Stimulated activated CD4-positive, alpha-beta T cell treated with anti-CD3 and anti-CD28 coated beads, TNF-alpha, amount 100 ng/mL, for 4 hours (primary cell): ENCODE measurements at places on chromosomes 3 and 15.
A peak's percentile ranks its signal among the peaks of the same experiment; 100 is the strongest.

DNA sequence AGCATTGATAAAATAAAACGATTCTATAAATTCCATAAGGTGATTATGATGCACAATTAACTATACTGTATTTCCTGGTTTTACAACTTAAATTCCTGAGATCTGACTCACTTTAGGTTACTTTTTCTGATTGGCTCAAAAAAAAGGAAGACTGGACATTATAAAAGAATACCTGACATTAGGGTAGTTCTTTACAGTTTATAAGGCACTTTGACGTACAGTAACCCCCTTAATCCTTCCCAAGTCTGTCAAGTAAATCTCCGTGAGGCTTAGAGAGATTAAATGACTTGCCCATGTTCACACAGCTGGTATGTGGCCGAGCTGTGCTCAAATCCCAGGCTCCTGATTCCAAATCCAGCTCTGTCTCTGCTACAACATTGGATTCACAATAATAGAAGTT, 1.0 kb upstream of the SLTM start:
- DNase-seq = no peak

DNA sequence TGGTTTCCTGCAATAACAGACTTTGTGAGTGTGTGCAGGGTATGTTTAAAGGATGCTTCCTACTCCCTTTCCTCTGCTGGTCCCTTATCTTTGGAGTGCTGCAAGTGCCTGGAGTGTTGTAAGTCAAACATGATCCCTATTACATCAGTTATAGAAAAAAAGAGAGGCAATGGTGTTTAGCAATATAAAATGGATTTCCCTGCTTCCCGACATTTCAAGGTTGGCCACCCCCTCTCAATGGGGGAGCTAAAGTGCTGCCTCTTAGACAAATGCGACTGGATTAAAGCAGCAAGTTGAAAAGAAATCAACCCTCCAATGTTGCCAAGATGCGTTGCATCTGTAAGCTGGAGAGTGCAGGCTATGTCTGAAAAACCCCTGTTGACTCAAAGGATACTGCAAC, 203.1 kb upstream of the WNT5A start:
- DNase-seq = no peak

DNA sequence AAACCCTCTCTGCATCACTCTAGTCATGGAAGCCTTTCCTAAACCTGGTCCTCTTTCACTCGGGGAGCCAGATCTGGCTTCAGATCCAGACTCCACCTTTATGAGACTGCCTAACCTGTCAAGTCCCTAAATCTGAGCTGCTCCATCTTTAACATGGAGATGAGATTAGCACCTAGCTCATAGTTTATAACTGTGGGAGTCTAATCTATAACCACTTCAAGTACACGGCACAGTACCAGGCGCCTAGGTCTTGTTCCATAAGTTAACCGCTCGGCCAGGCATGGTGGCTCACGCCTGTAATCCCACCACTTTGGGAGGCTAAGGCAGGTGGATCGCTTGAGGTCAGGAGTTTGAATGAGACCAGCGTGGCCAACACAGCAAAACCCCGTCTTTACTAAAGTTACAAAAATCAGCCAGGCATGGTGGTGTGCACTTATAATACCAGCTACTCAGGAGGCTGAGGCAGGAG, 30.3 kb downstream of the TPM1 start:
- DNase-seq = no peak

DNA sequence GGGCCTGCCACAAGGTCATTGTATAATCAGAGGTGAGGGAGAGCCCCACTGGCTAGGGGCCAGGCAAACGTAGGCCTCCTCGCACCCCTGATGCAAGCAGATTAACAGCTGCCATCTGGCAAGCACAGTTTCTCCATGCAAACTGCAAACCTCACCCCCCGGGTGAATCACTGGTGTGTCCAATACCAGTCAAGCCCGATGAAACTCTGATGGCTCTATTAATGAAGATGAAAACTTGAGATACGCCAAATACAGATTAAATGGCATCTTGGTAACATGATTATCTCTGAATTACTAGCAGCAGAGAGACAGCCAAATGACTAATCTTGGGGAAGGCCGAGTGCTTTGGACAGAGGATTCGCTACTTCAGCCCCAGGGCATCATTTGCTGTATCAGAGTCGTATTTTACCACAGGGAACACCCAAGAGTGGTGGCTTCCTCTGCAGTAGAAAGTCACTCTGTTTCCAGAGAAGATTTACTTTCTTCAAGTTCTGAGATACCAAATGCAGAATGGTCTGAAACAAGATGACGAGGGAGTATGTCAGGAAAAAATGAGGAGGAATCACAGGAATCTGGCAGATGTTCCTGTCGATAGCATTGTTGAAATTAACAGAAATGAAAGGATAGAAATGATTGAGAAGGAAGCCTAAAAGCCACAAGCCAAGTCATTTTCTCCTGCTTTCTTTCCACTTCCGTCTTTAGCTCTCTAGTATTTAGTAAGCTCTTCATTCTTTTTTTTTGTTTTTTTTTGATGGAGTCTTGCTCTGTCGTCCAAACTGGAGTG, 96.2 kb upstream of the NR2F2 start:
- no peak for DNase-seq

DNA sequence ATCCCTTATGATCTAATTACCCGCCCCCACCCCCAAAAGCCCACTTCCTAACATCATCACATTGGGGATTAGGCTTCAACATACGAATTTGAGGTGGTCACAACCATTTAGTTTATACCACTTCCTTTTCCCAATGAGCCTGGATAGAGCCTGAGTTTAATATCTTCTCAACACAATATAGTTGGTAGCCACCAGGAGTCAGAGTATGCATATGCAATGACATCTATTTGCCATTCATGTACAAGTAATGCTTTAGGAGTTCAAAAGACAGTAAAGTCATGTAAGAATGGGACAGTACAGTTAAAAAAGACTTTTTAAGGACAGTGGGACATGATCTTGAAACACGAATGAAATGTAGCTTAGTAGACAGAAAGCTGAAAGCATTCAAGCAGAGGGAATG, 172.4 kb downstream of the DCLK3 start:
- no peak for DNase-seq

DNA sequence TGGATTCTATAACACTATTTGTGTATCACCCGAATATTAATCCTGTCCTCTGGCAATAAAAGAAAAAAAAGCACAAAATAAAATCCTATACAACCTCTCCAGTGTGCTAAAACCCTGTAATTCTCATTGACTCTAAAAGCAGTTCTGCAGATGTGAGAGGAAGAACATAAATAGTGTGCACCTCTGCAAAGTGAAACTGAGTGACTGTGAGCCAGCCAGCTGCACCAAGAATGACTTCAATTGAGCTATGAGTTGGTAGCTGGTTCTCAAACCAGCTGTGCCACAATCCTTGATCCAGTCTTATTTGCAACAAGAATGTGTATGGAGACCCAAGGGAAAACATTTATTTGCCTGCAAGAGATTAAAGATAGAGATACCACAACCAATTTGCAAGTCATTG, 31.2 kb upstream of the COL8A1 start:
- no peak for DNase-seq

DNA sequence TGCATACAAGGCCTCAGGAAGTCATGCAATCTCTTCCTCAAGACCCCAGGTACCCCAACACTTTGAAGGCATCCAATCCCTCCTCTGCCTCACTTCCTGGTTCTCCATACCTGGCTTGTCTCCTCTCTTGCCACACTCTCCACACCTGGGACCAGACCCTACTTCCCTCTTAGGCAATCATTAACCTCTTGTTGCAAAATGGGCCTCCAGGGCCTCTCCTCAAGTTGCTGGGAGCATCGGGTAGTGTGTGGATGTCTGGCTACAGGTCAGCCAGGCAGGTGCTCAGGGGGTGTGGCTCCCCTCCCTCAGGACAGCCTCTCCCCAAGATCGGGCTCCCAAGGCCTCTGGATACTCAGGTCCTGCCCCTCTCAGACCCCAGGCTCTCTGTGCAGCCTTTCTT, 8.6 kb downstream of the PLA2G4E start:
- no peak for DNase-seq

DNA sequence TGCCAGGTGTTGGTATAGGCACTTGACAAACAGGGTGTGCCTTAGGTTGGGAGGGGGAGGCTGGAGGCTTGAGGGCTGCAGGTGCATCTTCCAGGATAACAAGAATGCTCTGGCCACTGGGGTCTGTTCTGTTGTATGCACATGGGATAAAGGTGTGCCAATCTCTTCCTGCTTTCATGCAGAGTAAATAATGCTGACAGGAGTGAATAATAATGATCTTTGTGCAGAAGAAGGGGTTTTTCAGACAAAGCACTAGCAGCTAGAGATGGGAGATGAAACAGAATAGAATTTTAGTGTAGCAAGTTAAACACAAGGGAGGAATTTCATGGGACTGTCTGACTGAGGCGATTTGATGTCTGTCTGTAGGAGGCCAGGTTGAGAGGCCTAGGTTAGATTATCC, 1.9 kb upstream of the ROPN1 start:
- DNase-seq = no peak

GRCh38 chr3:61605589-61606175, 44.3 kb downstream of the PTPRG start:
- DNase-seq = no peak

GRCh38 chr3:184791171-184791570, 20.8 kb upstream of the VPS8 start:
- DNase-seq = no peak

DNA sequence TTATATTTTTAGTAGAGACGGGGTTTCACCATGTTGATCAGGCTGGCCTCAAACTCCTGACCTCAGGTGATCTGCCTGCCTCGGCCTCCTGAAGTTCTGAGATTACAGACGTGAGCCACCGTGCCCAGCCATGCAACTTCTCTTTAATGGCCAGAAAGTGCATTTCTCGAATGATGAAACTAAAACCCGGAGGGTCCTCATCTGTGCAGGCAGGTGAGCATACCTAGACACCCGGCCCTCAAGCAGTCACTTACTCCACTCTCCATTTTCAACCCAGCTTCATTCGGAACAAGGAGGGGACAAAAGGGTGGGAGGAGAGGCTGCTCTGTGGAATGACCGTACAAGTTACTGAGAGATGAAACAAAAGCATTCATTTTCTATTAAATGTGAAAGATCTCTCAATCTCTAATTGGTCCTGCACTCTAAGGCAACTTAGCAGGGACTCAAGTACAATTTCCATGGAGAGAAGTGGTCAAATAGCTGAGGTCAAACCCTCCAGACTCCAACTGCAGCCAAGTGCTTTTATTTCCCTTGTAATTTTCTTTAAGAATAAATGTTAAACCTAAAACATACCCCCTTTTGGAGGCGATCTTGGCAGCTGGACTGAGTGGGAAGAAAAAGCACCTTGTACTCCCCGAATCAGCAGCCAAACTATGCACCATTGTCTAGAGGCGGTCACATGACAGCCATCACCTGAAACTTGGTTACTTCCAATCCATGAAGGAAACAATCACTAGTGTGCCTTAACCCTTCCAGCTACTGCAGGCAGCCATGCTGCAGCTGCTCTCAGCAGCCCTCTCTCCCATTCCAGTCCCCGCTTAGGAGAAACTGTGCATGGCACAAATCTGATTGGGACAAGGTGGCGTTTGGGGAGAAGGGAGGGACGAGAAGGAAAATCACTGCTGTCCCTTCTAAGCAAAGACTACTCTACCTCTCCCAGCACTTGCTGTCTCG, 62.2 kb downstream of the VGLL4 start:
- DNase-seq = no peak

GRCh38 chr3:141812586-141812985, 49.4 kb downstream of the GRK7 start:
- no peak for DNase-seq

DNA sequence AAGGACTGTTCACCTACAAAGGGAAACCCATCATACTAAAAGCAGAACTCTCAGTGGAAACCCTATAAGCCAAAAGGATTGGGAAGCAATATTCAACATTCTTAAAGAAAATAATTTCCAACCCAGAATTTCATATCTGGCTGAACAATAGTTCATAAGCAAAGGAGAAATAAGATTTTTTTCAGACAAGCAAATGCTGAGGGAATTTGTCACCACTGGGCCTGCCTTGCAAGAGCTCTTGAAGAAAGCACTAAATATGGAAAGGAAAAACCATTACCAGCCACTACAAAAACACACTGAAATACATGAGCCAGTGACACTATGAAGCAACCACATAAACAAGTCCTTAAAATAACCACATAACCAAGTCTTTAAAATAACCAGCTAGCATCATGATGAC, 28.9 kb upstream of the DCBLD2 start:
- DNase-seq = no peak

GRCh38 chr3:11716573-11717290, 73.0 kb upstream of the VGLL4 start:
- DNase-seq = no peak

DNA sequence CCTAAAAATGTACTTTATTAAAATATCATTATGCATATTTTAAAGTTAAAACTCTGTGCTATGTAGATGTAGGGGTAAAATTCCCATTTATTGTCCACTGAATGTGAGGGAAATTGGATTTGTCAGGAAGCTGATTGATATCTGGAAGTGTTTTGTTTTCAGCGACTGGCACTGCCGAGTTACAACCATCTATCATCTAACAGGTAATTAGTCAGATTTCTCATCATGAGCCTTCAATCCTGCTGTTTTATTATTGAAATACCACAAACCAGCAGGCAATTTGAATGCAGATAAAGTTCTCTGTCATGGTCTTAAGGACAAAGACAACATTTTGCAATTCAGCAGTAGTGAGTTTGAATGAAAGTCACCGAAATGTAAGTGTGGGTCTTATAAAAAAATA, 40.5 kb downstream of the ZIC1 start:
- no peak for DNase-seq

DNA sequence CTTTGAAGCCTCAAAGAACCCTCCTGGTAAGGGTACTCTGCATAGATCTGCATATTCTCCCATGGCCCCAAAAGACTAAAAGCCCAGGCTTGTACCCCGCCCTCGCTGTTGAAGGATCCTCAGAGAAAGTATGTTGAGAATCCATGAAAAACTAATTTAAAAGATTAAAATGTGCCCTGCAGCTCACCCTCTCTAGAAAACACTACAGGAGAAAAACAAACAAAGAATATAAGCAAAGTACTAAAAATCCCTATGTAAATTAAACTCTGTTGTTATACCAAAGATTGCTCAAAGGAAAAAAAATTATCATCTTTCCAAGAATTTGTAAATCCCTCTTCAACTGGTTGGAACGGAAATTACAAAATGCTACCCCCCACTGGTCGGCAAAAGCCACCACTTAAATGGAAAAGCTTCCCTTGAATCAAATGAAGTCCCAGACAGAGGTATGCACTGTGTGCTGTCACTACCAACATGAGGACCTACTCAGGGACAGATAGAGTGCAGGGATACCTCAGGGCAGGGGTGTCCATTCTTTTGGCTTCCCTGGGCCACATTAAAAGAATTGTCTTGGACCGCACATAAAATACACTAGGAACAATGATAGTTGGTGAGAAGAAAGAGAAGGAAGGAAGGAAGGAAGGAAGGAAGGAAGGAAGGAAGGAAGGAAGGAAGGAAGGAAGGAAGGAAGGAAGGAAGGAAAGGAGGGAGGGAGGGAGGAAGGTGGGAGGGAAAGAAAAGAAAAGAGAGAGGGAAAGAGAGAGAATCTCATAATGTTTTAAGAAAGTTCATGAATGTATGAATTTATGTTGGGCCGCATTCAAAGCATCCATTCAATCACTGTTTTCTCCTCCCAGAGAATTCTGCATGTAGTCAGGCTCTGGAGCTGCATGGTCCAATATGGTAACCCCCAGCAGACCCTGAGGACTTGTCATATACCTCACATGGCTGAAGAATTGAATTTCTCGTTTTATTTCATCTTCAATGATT, 88.1 kb downstream of the MAGI1 start:
- no peak for DNase-seq

GRCh38 chr3:70947579-70947978, 635.1 kb upstream of the MDFIC2 start:
- DNase-seq = no peak

GRCh38 chr3:119240591-119241434, at the start of gene B4GALT4:
Gene B4GALT4, minus strand, starts transcription at chr3:119240878. Its CDS starts 10,779 bp downstream, at chr3:119230099.
- peak; percentile 56 for DNase-seq
